CD4-positive, CD25-positive, alpha-beta regulatory T cell (primary cell): ENCODE measurements at places on chromosomes 13 and 19. TPM values are rescaled to one million over a fixed set of nuclear protein-coding genes. Genes with fewer than 3 reads are reported as not detected.

FFAR2 gene
- not detected for total RNA-seq

DNA sequence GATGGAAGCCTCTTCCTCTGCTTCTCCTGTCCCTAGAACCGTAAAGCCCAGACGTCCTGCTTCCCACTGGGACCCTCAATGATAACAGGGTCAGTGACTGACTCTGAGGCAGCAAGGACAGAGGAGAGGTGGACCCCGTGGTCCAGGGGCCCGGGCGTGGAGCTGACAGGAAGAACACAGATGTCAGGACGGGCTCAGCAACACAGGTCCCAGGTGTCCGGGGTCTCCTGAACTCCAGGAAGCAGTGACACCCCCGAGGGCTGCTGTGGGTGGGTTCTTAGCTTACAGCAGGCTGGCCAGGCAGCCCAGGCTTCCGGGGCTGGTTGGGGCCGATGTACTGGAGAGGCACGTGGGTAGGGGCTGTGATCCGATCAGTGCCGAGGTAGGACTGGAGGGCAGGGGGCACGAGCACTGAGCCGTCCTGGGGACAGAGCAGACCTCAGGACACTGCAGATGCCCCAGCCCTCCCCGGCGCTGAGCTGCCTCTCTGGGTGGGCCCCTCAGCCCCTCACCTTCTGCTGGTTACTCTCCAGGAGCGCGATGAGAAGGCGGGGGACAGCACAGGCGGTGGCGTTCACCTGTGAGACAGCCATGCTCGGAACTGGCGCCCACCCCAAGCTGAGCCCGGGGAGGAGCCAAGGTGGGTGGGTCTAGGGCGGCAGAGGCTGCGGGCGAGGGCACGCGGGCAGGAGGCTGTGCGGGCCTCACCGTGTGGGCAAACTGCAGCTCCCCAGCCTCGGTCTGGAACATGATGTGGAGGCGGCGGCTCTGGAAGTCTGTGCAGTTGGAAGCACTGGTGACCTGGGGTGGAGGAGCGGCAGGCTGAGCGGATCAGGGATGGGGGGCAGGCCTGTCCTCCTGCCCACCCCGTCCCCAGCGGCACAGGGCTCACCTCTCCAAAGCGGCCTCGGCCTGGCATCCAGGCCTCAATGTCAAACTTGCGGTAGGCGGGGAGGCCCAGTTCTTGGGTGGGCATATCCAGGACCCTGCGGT is 3.6 kb upstream of the CCER2 start:
- H3K27ac ChIP-seq, result no peak overlapping the region
- DNase-seq, result no peak
- no peaks in the 10 kb centered on the region for H3K4me1 ChIP-seq
- no peaks in the 10 kb centered on the region for H3K36me3 ChIP-seq
- H3K27me3 ChIP-seq, result no peaks in the 10 kb centered on the region

GRCh38 chr13:30024125-30024865 is 173.9 kb upstream of the UBL3 start:
- H3K36me3 ChIP-seq, result no peaks in the 10 kb centered on the region
- no peak overlapping the region for H3K4me3 ChIP-seq
- no peaks in the 10 kb centered on the region for H3K4me1 ChIP-seq
- no peak for DNase-seq

DNA sequence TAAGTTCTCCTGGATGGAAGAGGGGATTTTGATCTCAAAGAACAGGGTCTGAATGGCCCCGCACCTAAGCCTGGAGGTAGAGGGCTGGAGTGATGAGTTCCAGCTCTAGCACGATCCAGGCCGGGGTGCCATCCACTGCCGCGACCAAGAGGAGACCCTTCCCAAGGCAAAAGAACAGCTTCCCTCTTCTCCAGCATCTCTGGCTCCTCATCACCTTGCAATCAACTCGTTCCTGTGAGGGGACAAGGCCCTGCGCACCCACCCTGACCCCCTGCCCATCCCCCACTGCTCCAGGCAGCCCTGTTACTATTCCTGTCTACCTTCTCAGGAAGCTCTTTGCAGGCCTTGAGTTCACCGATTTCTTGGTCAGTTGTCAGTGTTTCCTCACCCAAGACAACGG is 17.8 kb downstream of the COL4A1 start:
- H3K36me3 ChIP-seq, result no peaks in the 10 kb centered on the region
- H3K4me3 ChIP-seq, result no peak overlapping the region
- no peak overlapping the region for H3K27ac ChIP-seq
- no peaks in the 10 kb centered on the region for H3K27me3 ChIP-seq

- no peak for DNase-seq
- H3K27ac ChIP-seq, result no peak overlapping the region
- H3K27me3 ChIP-seq, result no peaks in the 10 kb centered on the region
- H3K4me3 ChIP-seq, result no peak overlapping the region
- H3K4me1 ChIP-seq, result no peaks in the 10 kb centered on the region
- H3K36me3 ChIP-seq, result no peaks in the 10 kb centered on the region
Measured at GRCh38 chr13:34591129-34591528, 350.9 kb upstream of the NBEA start.

GRCh38 chr19:38514812-38515633 is 81.5 kb downstream of the RYR1 start:
- peaks cover 13% of the 10 kb centered on the region for H3K4me1 ChIP-seq
- no peak overlapping the region for H3K27ac ChIP-seq
- H3K4me3 ChIP-seq, result no peak overlapping the region

DNA sequence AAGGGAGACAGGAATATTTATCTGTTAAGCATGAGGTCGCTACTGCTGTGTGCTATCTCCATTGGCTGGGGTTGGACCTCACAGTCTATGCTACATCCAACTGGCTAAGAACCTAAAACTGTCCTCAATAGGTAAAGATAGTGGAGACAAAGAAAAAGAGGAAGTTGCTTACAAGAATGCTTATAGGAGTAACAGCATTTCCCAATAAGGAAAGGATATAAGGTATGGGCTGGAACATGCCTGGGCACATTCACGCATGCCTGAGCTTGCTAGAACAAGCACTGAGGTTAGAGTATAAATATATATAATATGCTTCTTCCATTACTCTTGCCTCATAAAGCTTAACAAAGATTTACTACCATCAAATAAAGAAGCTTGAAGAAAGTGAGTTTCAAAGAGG is 47.9 kb upstream of the CEACAM21 start:
- no peaks in the 10 kb centered on the region for H3K36me3 ChIP-seq
- DNase-seq, result no peak
- no peak overlapping the region for H3K4me3 ChIP-seq
- H3K27ac ChIP-seq, result no peak overlapping the region
- H3K4me1 ChIP-seq, result peaks cover 30% of the 10 kb centered on the region

- no peak overlapping the region for H3K27ac ChIP-seq
- peaks cover 21% of the 10 kb centered on the region for H3K4me1 ChIP-seq
- DNase-seq, result no peak
- no peaks in the 10 kb centered on the region for H3K36me3 ChIP-seq
- peaks cover 8% of the 10 kb centered on the region for H3K27me3 ChIP-seq
- no peak overlapping the region for H3K4me3 ChIP-seq
Measured at GRCh38 chr19:39194832-39195542, 1.8 kb upstream of the NCCRP1 start.

DNA sequence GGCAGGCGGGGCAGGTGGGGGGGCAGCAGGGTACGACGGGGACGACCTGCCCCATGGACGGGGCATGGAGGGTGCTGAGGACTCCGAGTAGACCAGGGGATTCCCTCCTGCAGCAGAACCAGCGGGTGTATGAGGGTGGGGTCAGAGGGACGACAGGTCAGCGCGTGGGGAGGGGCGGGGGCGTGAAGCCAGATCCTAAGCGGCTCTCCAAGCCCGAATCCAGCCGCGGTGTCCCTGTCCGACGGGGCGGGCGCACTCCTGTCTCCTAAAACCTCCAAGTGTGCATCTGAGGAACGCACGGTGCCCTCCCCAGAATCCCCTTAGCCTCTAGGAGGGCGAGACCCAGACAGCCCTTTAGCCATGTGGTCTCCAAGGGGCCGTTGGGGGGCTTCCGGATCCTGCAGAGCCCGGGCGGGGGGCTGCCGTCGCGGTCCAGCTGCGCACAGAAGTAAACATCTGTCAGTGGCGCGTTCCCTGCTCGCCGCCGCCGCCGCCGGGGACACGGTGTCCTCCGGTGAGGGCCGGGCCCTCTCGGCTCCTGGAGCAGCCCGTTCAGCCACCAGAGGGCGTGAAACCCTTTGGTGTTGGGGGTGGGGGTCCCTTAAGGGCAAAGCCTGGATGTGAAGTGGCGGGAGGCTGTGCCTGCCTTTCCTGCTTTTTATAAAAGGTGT is 730 bp downstream of the NRTN start:
- H3K27ac ChIP-seq, result no peak overlapping the region
- H3K4me3 ChIP-seq, result no peak overlapping the region
- H3K27me3 ChIP-seq, result peaks cover 1% of the 10 kb centered on the region
- H3K36me3 ChIP-seq, result no peaks in the 10 kb centered on the region
- peaks cover 20% of the 10 kb centered on the region for H3K4me1 ChIP-seq
- DNase-seq, result peak; percentile 48

DNA sequence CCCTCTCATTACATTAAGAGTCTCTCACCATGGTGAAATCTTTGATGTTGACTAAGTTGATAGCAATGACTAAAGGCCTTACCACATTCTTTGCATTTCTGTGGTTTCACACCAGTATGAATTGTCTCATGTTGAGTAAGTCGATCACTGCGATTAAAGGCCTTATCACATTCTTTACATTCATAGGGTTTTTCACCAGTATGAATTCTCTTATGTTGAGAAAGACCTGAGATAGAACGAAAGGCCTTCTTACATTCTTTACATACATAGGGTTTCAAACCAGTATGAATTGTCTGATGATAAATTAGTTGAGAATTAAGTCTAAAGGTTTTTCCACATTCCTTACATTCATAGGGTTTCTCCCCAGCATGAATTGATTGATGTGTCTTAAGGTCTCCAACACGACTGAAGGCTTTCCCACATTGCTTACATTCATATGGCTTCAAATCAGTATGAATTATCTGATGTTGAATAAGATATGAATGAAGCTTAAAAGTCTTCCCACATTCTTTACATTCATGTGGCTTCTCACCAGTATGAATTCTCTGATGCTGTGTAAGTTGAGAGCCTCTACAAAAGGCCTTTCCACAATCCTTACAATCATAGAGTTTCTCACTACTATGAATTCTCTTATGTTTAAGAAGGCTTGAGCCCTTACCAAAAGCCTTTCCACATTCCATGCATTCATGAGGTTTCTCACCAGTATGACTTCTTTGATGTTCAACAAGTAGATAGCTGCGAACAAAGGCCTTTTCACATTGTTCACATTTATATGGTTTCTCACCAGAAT is 45.6 kb downstream of the ZNF283 start:
- H3K27ac ChIP-seq, result no peak overlapping the region
- H3K36me3 ChIP-seq, result no peaks in the 10 kb centered on the region
- no peak for DNase-seq

- H3K36me3 ChIP-seq, result no peaks in the 10 kb centered on the region
- H3K4me3 ChIP-seq, result no peak overlapping the region
- no peaks in the 10 kb centered on the region for H3K4me1 ChIP-seq
- H3K27me3 ChIP-seq, result no peaks in the 10 kb centered on the region
Measured at GRCh38 chr13:39915418-39915817, 260.0 kb downstream of the COG6 start.
